ENCODE measurements at places on chromosomes 7 and 10. TPM values are rescaled to one million over a fixed set of nuclear protein-coding genes. Genes with fewer than 3 reads are reported as not detected.

- no peak for DNase-seq
Observed at GRCh38 chr7:127730658-127731276, 78.8 kb downstream of the SND1 start.

- no peak for DNase-seq
Observed at GRCh38 chr10:58967551-58968388, 208.7 kb upstream of the PHYHIPL start.

Gene LRIT1
- not detected for total RNA-seq

- DNase-seq: peak; percentile 45
Observed at GRCh38 chr10:88934900-88935672, 17.5 kb downstream of the ACTA2 start.

Gene ZNF800
- 24.2 TPM for total RNA-seq

- DNase-seq: no peak
Observed at GRCh38 chr7:77879272-77879671, 80.7 kb downstream of the PHTF2 start.

Gene SH2B2
- total RNA-seq: 11.4 TPM

Gene CELF2
- 16.9 TPM for total RNA-seq

- peak; percentile 86 for DNase-seq
Observed at GRCh38 chr10:74924251-74924963, 98.0 kb downstream of the KAT6B start.

Measured in kidney epithelial cell (primary cell).